Activated naive CD4-positive, alpha-beta T cell (primary cell): ENCODE measurements at places on chromosomes 2 and 18.

DNA sequence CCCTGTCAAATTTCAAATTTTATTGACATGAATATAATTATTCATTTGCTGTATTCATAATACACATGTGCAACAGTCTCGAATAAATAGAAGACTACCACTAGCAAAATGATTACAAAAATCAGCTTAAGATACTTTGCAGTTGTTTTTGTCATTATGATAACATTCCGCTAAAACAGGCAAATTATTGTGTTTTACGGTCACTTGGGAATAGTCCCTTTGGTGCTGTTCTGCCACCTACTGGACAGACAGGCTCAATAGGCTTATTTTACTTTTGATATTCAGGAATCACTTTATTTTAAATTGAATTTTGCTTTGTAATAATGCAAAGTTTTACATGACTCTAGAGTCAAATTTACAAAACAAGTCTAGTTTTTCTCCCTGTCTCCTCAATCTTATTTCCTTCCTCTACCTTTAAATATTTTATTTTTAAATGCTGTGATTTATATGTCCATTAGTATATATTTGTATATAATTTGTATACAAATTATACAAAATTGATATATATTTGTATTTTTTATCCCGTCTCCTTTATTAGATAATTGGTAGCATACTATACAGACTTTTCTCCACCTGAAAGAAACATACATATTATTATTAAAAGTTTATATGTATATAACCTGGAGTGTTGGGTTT lies 456.3 kb downstream of the DLGAP1 start:
- no peak for DNase-seq

DNA sequence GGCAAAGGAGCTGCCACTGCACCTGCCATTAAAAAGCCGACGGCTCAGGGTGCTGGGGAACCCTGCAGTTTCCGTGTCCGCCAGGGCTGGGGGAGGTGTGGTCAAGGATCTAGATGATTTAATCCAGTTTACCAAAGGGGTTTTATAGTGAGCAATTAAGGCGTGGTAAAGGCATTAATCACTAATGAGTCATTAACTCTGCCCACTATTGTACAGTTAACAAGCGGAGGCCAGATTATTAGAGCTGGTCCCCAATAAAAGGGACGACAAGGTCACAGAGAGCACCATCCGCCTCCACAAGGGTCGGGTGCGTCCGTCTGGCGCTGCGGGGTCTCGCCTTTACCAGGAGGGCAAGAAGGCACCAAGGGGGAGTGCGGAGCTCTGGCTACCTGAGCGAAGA lies 9.6 kb downstream of the RAX start:
- DNase-seq, result no peak

DNA sequence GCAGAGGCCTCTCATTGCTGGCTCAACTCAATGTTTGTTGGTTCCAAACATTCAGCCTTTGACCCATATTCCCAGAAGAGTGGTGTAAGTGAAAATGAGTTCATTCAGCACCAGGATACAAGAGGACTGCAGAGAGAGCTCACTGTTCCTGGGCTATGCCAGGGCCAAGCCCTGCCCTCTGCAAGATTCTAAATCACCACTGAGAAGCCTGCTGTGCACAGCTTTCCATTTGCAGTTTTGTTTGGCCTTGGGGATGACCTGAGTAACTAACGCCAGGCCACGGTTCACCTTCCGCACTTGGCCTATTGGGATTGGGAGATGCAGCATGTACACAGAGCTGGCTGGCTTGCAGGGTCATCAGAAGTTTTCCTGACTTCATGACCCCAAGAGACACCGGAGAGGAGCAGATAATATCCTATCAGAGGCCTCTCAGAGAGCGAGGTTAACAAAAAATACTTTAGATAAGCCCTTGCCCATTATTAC lies 12.6 kb downstream of the GKN1 start:
- DNase-seq, result no peak

DNA sequence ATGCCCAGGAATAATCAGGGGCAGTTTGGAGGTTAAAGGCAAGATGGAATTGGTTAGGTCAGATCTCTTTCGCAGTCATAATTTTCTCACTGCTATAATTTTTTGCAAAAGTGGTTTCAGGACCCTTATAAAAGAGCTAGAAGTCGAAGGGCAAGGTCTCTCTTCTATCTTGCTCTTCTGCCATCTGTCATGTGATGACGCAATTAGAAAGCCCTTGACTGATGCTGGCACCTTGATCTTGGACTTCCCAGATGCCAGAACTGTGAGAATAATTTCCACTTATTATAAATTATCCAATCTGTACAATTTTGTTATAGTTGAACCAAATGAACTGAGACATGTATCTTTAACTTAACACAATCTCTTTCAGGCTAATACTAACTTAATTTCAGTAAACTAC lies 6.3 kb upstream of the RALBP1 start:
- no peak for DNase-seq

- DNase-seq, result no peak
Observed at GRCh38 chr2:199070322-199070949, 387.3 kb downstream of the SATB2 start.

DNA sequence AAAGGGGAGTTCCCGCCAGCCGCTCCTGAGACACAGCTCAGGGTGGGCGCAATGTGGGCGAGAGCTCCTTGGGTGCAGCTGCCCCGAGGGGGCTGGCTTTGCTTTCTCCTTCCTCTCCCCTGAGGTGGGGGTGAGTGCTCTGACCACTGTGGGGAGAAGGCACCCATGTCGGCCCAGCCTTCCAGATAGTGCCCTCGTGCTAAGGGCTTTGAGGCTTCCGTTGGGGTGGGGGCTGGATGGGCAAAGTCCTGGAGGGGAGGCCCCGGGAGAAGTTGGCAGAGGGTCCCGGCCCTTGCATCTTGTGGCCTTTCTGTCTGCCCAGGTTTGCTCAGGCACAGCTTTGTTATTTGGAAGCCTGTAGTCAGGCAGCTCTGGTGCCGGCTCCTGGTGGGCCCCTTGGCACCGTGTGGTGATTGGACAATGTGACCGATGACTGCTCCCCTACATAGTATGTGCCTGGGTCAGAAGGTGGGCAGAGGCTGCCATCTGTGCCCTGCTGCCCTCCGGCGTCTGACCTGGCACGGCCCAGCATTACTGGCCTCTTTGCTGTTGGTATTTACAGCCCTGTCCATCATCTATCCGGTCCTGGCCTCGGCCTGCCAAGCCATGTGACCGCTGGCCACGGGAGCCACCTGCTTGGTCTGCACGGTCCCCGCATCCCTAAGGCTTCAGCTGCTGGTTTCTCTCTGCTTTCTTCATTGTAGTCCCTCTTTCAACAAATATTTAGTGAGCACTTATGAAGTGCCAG lies 50.8 kb downstream of the TWIST2 start:
- DNase-seq, result no peak

DNA sequence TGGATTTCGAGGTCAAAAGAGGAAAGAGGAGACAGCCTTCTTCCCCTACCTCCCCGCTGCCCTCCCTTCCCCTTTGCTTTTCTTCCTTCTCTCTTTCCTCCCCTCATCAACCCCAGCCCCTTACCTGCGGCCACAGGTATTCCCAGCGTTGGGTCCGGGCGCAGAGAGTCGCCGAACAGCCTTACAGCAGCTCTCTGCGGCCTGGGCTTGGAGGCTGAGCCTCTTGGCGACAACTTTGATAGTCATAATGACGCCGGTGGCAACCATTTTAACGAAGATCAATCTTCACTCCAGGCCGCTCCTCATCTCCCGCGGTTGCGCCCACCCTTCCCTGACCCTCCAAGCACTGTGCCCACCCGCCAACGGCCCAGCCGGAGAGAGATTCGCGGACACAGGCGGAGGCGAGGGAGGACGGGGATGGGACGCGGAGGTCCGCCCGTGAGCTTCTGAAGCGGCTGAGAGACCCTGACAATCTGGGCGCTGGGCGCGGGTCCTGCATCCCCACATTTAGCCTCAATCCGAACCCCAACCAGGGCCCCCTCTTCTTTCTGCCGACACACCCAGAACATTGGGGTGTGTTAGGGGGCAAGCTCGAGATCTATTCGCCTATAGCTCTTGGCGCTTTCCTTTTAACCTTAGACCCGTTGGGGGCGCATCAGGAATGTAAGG lies 1.5 kb upstream of the EVX2 start:
- no peak for DNase-seq
